ENCODE measurements at places on chromosomes 16 and 17.

- no peak for DNase-seq
These were observed 9.3 kb downstream of the MMP2 start for GRCh38 chr16:55488306-55488705.

DNA sequence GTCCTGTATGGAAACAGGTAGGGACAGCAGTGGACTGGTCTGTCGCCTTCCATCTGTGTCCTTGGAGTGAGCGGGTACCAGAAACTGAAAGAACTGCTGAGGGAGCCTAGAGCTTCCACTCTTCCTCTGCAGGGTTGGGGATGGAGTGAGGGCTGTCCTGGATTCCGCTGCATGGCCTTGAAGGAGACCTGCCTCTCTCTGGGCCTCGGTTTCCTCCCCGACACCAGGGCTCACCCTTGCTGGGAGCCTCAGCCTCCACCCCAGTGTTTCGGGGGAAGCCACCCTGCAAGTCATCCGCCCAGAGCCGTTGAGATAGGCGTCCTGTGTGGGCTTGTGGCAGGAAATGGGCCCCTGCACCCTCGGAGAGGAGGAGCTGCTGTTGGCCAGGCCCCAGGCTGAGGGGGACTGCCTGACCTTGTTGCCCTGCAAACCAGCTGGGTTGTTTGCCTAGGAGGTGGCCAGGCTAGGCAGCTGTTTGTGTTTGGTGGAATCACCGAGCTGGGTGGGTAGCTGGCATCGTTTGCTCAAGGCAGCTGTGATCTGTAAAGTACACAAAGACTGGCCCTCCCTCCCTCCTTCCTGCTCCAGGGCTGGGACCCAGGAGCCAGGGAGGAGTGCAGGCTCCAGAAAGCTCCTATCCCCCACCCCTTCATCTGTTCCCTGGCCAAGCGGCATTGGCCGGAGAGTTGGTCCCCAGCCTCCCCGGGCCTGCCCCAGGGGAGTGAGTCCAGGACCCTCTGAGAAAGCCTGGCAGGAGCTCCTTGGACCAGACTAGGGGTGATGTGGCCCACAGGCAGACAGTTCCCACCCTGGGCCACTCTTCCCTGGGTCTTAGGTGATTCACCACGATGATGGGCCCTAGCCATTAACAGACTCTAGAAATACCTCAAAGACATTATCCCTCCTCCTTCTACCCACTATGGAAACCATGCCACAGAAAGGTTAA is 1.3 kb downstream of the RAB37 start:
- DNase-seq = no peak

GRCh38 chr16:23500212-23500861 is 10.0 kb downstream of the GGA2 start:
- DNase-seq = no peak

DNA sequence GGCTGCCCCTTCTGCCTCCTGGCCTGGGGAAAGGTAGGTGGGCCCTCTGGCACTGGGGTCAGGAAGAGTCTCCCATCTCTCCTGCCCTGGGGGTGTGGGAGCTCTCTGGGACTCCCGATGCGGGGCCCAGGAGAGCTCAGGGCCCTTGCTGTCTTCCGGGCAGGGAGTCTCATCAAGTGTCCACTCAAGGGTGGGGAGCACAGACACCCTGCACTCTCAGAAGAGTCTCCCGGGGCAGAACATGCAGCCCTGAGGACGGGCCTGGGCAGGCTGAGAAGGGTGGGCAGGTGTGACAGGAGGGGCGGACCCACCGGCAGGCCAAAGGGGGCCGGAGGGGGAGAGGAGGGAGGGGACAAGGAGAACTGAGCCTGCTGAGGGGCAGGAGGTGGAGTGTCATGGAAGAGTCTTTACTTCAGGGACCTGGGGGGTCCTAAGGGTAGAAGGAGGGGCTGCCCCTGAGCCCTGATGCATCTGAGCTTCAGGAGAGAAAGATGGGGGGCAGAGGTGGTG is 8.4 kb upstream of the PKMYT1 start:
- DNase-seq = no peak

GRCh38 chr17:56594320-56595107 is 1.0 kb downstream of the NOG start:
- no peak for DNase-seq

GRCh38 chr17:55386796-55387332 is 34.8 kb downstream of the MMD start:
- DNase-seq = no peak

DNA sequence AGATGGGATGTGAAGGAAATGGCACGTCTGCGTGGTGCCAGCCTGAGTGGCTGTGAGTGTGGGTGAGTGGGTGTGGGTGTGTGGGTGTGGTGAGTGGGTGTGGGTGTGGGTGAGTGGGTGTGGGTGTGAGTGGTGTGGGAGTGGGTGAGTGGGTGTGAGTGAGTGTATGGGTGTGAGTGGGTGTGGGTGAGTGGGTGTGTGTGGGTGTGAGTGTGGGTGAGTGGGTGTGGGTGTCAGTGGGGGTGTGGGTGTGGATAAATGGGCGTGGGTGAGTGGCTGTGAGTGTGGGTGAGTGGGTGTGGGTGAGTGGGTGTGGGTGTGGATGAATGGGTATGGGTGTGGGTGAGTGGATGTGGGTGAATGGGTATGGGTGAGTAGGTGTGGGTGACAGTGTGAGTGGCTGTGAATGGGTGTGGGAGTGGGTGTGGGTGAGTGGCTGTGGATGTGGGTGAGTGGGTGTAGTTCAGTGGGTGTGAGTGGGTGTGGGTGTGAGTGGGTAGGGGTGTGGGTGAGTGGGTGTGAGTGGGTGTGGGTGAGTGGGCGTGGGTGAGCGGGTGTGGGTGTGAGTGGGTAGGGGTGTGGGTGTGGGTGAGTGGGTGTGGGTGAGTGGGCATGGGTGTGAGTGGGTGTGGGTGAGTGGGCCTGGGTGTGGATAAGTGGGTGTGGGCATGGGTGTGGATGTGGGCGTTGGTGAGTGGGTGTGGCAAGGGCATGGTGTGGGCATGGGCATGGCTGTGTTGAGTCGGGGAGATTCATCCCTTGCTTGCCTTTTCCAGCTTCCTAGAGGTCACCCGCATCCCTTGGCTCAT is 80.8 kb downstream of the ZDHHC7 start:
- no peak for DNase-seq

Data from SW 1271 (cell line).